ENCODE measurements at places on chromosomes 6 and 20.

DNA sequence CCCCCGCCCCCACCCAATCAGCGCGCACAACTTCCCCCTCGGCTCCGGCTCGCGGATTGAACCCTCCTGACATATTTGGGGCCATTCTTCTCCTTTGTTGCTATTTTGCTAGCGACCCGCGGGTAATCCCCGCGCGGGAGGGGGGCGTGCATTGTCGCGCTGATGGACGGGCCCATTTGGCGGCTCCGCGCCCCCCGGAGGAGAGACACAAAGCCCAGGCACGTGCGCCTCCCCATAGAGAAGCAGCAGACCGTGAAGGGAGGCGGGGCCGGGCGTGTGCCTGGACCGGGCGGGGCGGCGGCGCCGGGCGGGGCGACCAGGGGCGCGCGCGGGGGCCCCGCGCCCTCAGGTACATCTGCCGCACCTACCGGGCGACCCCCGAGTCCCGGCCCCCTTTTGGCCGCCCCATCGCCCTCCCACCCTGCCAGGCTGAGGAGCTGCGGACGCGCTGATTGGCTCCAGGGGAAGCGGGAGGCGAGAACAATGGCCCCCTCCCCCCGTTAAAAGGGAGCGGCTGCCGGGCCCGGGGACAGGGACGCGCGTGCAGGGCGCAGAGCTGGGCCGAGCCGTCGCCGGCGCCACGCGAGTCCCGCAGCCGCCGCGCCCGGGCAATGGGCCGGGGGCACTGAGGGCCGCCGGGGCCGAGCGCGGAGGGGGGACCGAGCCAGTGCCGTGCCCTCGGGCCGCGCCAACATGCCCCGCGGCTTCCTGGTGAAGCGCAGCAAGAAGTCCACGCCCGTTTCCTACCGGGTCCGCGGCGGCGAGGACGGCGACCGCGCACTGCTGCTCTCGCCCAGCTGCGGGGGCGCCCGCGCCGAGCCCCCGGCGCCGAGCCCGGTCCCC lies at the start of gene INSM1:
Gene INSM1 (plus strand): TSS at position 530 of the 843 bp plus-strand sequence. CDS start 164 bp downstream, at position 694.
- DNase-seq: no peak

GRCh38 chr6:16999491-17000436 lies 102.1 kb upstream of the STMND1 start:
- DNase-seq: no peak

GRCh38 chr20:25507385-25508082 lies 77.8 kb downstream of the NINL start:
- no peak for DNase-seq

- DNase-seq: no peak
Measured at GRCh38 chr20:13625304-13625979, 13.3 kb downstream of the TASP1 start.

DNA sequence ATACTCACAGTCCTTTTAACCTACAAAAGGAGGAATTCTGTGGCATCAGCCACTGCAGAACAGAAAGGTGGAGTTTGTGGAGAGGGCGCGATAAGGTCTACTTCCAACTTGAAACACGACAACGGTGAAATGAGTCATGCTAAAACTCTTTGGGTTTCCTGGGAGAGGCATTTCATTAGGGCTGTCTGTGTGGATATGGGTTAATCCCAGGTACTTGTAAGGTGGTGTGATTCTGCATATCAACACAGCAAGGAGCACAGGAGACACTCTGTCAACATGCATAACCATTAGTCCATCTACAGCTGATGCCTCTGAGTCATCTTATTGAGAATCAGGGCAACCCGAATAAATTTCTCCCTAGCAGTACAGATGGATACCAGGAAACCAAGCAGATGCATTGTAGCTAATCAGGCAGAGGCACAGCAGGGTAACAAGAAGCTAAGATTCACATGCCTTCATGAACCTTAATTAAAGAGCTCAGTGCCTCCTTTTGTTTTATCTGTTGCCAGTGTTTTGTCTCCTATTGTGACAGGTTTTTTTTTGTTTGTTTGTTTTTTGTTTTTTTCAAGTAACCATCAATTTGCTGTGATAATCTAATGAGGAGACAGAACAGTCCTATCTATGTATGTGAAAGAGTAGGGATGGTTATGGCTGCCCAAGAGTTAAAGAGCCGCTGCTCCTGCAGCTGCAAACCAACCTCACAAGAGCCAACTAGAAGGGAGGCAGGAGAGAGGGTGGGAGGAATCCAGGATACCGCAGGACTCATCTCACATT lies 315.8 kb upstream of the SOX4 start:
- DNase-seq: no peak

DNA sequence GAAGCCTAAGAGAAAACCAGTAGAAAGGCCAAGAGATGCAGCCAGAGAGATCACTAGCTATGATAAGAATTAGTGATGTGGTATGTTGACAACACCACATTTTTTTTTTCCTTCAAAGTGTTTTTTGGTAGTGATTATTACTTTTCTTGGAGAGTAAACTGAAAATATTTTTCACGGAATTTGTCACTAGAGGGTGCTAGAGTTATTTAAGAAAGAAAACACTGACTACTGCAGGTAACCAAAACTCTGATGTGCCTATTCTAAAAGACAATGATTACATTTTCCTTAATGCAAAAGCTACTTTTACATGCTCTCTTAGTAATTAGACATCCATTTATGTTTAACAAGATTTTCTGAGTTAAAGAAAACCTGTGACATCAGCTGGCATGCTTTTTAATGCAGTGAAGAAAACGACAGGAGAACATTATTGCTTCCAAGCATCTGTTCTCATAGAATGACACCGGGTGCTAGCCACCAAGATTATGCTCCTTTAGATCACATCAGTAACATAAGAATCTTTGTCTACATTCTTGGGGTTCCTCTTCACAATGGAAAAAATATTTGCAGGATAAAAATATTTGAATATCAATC lies 28.8 kb downstream of the RWDD2A start:
- DNase-seq: no peak

DNA sequence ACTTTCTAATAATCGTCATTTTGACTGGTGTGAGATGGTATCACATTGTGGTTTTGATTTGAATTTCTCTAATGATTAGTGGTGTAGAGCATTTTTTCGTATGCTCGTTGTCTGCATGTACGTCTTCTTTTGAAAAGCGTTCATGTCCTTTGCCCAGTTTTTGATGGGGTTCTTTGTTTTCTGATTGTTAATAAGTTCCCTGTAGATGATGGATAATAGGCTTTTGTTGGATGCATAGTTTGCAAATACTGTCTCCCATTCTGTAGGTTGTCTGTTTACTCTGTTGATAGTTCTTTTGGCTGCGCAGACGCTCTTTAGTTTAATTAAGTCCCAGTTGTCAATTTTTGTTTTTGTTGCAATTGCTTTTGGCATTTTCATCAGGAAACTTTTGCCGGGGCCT lies 32.3 kb upstream of the XRN2 start:
- no peak for DNase-seq

DNA sequence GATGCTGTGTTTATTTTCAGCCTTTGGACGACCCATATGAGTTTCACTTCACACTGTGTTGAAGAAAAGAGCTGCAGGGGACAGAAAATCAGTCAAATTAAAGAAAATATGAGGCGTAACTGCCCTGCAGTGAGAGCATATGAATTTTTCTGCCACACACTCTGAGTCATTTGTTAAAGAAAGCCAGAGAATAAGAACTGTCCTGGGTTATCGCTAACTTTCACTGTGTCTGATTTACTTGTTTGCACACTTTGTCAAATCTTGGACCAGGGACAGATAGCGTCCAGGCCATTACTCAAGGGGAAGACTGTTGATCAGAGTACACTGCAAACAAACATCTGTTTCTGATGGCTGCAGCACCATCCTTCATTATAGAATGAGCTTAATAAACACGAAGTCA lies 126.8 kb upstream of the AGPAT4 start:
- DNase-seq: no peak

GRCh38 chr6:162622572-162622971 lies 105.0 kb downstream of the PRKN start:
- DNase-seq: no peak

DNA sequence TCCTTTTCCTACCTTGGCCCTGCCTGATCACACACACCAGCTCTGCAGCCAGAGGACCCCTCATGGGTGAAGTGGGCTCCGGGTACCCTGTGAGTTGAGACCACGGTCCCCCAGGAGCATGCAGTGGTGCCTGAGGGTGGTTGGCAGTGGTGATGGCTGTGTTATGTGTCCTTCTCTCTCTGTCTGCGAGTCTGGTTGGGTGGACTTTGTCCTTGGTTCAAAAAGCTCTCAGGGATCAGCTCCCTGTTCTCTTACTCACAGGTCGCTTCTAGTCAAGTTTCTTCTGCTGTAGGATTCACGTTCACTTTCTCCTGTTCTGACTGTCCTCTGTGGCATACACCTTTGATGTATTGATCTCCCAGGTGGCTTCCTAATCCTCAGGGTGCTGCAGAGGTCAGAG lies 84.6 kb downstream of the TXNDC5 start:
- DNase-seq: no peak

DNA sequence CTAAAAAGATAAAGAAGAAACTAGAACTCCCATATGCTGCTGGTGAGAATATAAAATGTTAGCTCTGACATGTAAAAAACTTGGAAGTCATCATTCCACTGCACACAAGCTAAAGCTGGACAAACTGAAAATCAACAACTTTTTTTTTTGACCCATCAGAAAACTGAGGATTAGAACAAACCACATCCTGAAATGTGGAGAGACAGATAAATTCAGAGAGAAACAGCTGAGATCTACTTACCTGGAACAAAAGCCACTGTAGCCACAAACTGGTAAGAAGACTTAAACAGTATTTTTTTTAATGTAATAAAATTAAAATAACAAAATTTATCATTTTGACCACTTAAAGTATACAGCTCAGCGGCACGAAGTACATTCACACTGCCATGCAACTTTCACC lies 408.5 kb upstream of the RGS17 start:
- DNase-seq: no peak

Data from activated CD8-positive, alpha-beta memory T cell treated with anti-CD3 and anti-CD28 coated beads for 24 hours (primary cell).